ENCODE measurements at places on chromosomes 5 and 9.

DNA sequence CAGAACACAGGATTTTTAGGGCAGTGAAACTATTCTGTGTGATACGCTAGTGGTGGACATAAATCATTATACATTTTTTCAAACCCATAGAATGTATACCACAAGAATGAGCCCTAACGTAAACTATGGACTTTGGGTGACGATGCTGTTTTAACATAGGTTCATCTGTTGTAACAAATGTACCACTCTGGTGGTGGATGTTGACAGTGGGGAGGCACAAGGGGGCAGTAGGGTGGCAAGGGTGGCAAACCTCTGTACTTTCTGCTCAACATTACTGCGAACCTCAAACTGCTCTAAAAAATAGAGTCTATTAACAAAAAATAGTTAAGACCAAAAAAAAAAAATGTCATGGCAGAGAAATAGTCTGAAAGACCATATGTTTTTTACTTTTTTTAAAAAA, 9.1 kb upstream of the MVB12B start:
- peak; percentile 51 for DNase-seq

GRCh38 chr5:111548992-111549649, 36.8 kb upstream of the STARD4 start:
- DNase-seq: peak; percentile 9

DNA sequence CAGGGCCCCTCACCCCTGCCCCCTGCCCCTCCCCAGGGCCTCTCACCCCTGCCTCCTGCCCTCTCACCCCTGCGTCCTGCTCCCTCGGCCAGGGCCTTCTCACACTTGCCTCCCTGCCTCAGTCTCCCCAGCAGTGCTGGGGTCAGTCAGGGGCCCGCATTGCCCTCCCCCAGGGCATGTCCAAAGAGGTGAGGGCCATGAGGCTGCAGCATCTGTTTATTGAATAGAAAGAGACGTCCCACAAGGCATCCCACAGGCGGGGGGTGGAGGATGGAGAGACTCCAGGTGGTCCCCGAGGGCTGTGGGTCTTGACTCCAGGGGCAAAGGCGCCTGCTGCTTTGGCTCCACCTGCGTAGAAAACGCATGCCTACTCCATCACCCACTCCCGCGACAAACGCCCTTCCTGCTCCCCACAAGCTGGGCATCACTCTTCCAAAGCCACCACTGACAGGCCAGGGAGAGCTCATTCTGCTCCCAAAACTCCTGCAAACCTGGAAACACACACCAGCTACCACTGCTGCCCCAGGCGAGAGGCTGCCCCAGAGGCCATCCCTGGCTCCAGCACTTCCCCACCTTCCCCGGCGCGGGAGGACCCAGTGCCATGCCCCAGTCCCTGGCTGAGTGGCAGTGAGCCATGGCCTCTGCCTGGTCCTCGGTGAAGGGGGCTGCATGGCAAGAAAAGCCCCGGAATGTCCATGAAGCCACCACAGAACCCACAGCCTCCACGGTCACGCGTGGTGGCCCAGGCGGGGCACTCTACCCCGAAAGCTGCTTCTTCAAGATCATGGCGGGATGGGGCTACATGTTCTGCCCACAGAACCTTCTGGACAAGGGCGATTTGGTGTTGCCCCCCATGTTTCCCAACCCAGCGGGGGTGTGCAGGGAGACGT, 1.6 kb upstream of the LCN8 start:
- no peak for DNase-seq

DNA sequence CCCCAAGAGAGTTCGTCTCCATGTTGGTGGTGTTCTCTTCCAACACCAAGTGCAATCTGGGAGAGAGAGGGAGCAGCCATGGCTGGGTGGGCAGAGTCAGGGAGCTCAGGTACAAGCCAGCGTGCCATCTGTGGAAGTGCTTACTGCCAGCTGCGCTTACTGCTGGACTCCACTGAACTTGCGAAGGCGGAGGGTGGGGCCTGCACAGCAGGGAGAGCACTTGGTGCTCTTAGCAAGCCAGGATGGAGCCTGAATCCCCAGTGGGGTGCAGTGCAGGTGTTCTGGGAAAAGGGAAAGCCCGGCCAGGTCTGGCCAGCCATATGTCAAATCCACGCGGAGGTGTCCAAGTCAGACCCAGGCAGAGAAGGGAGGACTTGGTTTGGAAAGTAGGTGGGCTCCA, 142.0 kb downstream of the FANCC start:
- no peak for DNase-seq

DNA sequence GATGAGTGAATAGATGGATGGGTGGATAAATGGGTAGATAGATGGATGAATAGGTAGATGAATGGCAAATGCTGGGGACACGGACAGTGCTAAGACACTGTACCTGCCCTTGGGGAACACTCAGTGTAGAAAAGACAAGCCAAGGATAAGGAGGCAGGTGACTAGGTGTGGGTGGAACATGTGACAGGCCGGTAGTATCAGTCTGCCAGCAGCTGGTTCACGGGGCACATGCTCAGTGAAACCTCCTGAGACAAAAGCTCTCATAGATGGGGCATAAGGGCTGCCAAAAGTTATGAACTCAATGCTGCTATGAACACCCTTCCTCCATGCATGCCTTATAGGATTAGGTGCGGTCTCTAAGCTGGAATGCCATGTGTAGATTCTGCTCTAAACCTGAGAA, 71.0 kb downstream of the C5orf15 start:
- no peak for DNase-seq

- no peak for DNase-seq
Measured at GRCh38 chr9:132559711-132560110, 22.7 kb upstream of the BARHL1 start.

Measured in transverse colon (tissue), 4 donors.